H1 (cell line): ENCODE measurements at places on chromosomes 1 and 21. TPM values are rescaled to one million over a fixed set of nuclear protein-coding genes. Genes with fewer than 3 reads are reported as not detected.

The COL11A1 gene
- total RNA-seq = 27.9 and 28.3 TPM in 2 replicates

The C1orf226 gene
- total RNA-seq = 18.8 and 19.5 TPM in 2 replicates

The SLAMF1 gene
- not detected in 2 replicates for total RNA-seq

The INSRR gene
- total RNA-seq = not detected in 2 replicates

The MYBPHL gene
- 0.30 TPM in 1 of 2 replicates, not detected in the other for total RNA-seq

The S100A3 gene
- total RNA-seq = 0.47 TPM in 1 of 2 replicates, not detected in the other

The IFI44L gene
- not detected in 2 replicates for total RNA-seq

The DYNLT4 gene
- total RNA-seq = not detected in 2 replicates

The IFNLR1 gene
- total RNA-seq = 9.2 and 10.1 TPM in 2 replicates

The ECE1 gene
- 36.8 and 37.1 TPM in 2 replicates for total RNA-seq

The DCDC2B gene
- total RNA-seq = not detected in 2 replicates

The KRTAP19-3 gene
- not detected in 2 replicates for total RNA-seq

The IRF6 gene
- 13.3 and 13.4 TPM in 2 replicates for total RNA-seq

The OLIG2 gene
- total RNA-seq = 0.11 TPM in 1 of 2 replicates, not detected in the other

The ARHGEF16 gene
- total RNA-seq = 20.0 and 20.7 TPM in 2 replicates

The ZRANB2 gene
- total RNA-seq = 94.1 and 103 TPM in 2 replicates
